Iris pigment epithelial cell (primary cell): ENCODE measurements at places on chromosomes 7 and 10.

DNA sequence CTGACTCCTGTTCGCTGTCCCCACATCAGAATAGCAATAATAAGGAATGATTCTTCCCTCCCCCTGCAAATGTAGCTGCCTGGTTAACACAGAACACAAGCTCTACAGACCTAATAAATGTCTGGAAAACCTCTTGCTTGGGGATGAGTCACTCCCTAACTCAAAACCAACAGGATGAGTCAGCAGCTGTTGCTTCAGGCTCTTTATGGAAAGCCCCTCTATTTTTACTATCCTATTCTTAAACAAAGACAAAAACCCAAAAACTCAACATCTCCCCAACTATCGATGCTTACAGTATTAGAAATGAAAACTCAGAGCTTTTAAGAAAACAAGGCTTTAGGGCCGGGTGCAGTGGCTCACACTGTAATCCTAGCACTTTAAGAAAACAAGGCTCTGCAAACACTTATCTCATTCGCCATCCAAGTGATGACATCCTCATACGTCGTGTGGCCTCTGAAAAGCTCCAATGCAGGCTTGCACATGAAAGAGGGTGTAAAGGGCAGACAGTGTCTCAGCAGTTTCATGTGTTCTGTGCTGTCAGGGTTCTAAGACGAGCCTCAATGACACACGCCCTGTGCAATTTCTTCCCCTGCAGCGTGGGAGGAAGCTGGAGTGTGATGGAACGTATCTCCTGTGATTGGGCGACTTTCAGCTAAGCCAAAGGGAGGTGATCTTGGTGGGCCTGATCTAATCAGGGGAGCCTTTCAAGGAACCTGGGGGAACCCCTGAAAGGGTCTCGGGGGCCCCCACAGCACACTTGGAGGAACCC, 70.1 kb downstream of the AMZ1 start:
- peak; percentile 99 for DNase-seq

GRCh38 chr10:128537834-128538330, 411.7 kb upstream of the MKI67 start:
- no peak for DNase-seq

GRCh38 chr7:3041986-3042675, 1.5 kb downstream of the CARD11 start:
- DNase-seq, result no peak

- peak; percentile 55 for DNase-seq
Measured at GRCh38 chr7:115008465-115009114, 86.7 kb downstream of the MDFIC start.

DNA sequence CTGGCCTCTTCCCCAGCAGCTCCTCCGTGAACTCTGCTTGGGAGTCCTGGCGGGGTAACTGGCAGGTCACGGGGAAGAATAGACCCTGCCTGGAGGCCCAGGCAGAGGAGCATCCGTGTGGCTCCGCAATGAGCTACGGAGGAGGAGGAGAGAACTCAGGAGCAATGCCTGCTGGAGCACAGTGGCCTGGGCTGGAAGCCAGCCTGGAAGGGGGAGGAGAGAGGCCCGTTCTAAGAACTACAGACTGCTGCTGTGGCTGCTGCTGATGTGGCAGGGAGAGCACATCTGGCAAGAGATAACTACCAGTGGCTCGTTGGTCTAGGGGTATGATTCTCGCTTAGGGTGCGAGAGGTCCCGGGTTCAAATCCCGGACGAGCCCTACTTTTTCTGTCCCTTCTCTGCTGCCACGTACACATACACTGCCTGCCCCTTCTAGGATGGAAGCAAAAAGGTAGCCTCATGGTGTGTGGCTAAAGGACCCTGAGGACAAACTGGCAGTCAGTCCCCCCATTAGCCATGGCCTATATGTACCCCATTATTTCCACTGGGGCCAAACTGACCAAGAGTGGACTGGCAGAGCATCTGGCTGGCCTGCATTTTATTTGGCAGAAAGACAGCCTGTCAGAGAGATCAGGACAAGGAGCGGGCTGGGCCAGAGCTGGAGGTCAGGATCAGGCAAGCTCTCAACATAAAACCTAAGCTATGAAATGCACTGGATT, 7.7 kb upstream of the OPN1SW start:
- peak; percentile 82 for DNase-seq

- DNase-seq, result peak; percentile 86
Measured at GRCh38 chr7:151062399-151063211, 3.2 kb downstream of the SLC4A2 start.

- peak; percentile 61 for DNase-seq
Measured at GRCh38 chr7:22430457-22430856, 69.5 kb downstream of the STEAP1B start.

DNA sequence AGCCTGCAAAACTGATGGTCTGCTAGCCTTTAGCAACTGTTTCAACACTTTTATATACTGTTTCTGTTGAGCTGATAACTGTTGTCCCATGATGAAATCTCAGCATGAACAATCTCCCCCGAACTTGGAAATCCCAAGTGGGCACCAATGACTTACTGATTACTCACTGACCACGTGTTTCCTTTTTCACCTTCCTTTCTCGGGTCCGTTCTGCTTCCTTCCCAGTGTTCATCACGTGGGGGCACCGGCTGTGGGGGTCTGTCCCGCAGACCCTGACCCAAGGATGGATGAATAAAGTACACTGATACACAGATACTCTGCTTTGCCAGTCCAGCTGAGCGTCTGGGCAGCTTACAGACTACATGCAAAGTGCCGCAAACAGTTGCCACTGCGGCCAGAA, 39.0 kb upstream of the RASGEF1A start:
- peak; percentile 29 for DNase-seq

DNA sequence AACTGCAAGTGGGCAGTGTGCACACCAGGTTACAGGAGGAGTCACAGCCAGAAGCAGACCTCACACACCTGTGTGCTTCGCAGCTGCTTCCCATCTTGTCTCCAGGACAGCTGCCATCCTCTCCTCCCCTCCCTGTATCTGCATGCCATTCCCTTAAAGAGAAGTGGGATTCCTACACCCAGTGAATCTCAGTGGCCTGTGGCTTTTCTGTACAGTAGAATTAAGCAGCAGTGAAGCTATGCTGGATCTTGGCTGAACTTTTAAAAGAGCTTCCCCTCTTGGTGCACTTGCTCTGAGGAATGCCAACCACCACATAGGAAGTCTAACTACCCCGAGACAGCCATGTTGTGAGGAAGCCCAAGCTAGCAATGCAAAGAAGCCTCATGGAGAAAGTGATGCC, 236.5 kb upstream of the ZMIZ1 start:
- DNase-seq, result no peak

DNA sequence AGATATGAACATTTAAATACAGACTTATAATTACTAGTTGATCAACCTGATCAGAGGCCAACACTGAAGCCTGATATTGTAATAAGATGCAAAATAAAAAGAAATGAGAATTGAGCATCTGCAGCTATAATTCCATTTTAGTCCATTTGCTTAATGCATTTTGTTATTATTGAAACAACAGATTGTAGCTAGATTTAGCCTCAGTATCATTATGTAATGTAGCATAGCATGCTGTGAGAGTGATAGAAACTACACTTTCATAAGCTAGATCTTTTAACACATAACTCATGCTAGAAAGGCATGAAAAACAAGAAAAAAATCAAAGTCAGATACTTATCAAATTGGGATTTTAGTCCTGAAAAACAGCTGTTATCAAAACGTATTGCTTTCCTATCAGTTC, 292.7 kb upstream of the ADARB2 start:
- no peak for DNase-seq

GRCh38 chr7:19437446-19437845, 271.4 kb downstream of the POLR1F start:
- DNase-seq, result peak; percentile 24

DNA sequence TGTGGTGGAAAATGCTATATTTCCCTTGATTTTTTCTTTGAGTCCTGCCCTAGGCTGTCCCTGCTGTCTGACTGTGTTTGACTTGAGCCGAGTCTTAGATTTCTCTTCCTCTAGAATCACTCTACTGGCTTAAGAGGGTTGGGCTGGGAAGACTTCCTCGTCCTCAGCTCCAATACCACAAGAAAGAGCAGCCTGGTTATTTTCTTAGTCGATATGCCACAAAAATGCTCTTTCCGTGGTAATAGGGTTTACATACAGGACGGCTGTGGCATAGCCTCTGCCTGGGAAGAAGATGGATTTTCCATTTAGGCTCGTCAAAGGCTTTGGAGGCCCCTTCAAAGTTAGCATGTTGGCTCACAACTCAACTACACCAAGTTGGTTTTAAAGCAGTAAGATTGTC, 212.0 kb upstream of the IGFBP3 start:
- DNase-seq, result no peak

DNA sequence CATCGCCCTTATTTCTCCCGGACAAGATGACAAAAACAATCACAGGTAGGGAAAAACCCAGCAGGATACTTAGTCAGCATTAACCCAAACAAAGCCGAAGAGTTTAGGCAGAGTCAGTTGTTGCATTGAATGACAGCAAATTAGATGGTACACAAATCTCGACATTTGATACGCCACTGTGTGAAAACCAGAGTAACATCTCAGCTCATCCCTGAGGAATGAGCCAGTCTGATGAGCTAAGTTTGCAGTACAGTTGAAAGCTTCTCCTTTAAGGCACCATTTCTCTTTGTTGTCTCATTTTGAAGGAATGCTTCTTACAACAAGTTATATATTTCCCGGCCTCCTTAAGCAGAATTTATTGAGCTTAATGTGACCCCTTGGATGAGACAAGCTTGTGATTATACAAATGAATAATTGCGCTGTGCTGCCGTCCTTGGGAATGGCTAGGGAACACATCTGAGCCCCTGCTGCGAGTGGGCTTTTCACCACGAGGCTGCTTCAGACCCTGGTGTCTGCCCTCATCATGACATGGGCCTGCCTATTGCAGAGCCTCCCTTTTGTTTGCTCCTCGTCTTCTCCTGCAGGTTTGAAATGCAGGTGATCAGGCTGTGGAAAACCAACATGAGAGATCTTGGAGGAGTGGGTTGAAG, 137.3 kb downstream of the CELF2 start:
- DNase-seq, result no peak

DNA sequence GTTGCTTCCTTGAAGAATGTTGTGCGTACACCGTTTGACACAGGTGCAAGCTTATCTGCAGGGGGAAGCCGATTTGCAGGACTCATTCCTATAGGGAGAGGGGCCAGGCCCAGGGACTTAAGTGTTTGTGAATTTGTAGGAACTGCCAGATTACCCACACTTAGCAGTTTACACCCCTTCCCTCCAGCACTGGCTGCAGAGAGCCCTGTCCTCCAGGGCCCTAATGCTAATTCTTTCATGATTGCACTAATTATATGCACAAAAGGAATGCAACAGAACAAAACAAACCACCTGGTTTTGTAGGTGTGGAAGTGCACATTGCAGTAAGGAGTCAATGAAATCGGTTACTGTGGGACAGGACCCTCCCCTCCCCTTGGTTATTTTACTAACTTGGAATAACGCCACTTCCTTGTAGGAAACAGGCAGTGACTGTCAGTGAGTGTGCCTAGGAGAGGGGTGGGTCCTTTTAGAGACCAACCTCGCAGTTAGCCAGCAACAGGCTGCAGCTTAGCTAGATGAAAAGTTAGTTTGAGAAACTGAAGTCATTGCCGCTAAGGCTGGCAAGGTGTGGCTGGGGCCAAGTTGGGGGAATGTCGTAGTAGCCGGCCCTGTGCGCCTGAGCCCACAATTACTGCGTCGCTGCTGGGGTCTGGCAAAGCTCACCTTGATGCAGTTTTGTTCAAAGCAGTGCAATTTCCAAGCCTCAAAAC, 60.6 kb downstream of the CUX1 start:
- no peak for DNase-seq

- DNase-seq, result peak; percentile 16
Measured at GRCh38 chr7:3092468-3092867, 48.8 kb upstream of the CARD11 start.

GRCh38 chr7:151869455-151869854, 7.5 kb downstream of the PRKAG2 start:
- no peak for DNase-seq

DNA sequence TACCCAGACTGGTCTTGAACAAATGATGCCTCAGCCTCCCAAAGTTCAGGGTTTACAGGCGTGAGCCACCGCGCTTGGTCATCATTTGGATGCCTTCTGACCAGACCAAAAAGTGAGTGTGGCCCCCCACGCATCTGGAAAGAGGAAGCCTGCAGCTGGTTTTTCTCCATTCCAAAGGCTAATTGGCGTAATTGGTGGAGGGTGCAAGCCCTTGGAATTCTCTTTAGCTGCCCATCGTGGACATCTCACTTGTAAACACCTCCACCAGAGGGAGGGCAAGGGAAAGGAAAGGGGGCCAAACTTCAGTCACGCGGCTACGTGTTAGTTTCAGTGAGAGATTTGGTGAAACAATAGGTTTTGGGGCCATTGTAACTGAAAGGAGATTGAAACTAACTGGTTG, 4.1 kb upstream of the ARHGAP21 start:
- no peak for DNase-seq

GRCh38 chr10:299969-300368, 164.7 kb downstream of the ZMYND11 start:
- DNase-seq, result no peak

GRCh38 chr10:17443707-17444387, 10.5 kb downstream of the ST8SIA6 start:
- DNase-seq, result no peak

- peak; percentile 94 for DNase-seq
Measured at GRCh38 chr10:117477961-117478670, 64.4 kb upstream of the EMX2 start.

DNA sequence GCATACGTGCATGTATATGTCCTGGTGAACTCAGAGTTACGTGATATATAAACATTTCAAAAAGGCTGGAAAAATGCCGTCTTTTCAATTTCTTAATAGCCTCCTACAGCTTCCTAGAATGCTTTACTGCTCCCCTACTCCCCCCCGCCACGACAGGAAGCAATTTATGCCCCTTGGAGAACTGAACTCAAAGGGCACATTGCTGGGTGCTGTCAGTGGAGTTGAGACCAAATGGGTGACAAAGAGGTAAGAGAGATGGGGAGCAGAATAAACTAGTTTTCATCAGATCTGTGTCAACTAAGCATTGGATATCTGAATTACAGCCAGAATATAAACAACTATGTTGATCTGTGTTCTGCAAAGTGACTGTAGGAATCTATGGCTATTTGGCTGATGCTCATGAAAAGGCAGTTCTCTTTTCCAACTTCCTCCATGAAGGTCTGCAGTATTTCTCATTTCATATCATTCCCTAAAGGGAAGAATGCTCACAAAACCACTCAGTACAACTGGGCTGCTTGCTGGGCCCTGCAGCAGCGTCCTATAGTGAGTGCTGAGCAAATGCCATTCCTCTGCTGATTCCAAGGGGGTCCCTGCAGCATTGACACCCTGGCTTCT, 171.3 kb upstream of the HPS1 start:
- DNase-seq, result no peak

GRCh38 chr7:1936531-1937251, 266.6 kb downstream of the ELFN1 start:
- DNase-seq, result no peak
